ENCODE measurements at places on chromosomes 7 and 10. TPM values are rescaled to one million over a fixed set of nuclear protein-coding genes. Genes with fewer than 3 reads are reported as not detected.

- no peak for DNase-seq
These were observed 11.1 kb upstream of the ZNF282 start for GRCh38 chr7:149184274-149184673.

DNA sequence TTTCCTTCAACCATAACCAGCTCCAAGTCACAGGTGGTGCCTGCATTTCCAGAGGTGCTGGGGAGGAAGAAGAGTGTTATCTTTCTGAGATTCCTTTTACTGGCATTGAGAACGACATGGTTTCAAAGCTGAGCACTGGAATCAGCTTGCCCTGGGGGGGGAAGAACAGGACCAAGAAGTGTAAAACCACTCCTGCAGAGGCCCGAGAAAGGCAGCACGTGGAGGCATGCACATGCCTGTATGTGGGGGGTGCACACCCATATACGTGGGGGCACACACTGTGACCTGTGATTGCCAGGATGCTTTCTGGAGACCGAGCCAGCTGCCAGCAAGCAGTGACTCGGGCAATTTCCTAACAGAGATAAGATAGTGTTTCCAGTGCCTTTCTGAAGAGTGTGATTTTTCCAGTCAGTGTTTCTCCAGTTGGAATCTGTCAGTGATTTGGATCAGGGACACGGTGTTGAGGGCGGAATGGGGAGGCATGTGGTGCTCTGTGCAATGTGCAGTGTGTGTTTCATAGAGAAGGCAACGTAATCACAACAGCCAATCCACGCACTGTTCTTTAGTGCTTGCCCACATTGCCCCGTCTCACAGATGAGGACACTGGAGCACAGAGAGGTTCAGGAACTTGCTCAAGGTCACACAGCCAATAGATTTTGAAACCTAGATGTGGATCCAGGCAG, 4.2 kb downstream of the LRRC27 start:
- DNase-seq = no peak

GRCh38 chr7:18123508-18124239, 96.0 kb upstream of the PRPS1L1 start:
- DNase-seq = no peak

DNA sequence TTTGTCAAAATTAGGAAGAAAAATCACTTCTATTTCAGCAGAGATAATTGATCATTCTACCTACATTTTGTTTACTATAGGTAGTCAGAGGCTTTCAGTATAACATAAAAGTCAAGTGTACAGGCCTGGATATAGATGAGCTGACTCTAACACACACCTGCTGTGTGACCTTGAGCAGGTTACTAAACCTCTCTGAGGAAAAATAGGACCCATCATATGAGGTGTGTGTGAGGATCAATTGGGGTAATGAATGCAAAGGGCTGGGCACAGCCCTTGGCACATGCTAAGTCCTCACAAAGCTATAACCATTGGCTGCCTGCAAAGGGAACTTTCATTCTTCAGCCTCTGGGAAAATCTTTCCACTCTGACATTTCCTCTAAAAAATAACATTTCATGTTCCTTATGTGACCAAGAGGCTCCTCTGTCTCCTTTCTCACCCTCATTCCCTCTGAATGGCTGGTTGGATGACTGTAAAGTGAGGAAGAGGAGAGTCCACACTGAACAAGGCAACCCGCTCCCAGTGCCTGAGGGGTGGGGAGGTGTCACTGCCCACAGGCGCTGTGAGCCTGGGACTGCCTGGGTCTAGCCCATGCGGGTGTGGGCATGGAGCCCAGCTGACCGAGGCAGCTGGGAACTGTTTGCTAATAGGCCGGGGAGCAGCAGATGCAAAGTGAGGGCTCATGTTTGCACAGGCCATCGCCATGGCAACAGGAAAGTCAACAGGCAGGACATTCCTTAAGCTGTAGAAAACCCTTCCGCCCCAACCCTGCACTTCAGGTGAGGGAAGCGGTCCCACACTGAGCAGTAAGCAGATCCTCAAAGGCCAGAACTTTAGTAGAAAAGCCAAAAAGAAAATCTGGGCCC, 36.8 kb downstream of the MYOF start:
- DNase-seq = peak; percentile 94

DNA sequence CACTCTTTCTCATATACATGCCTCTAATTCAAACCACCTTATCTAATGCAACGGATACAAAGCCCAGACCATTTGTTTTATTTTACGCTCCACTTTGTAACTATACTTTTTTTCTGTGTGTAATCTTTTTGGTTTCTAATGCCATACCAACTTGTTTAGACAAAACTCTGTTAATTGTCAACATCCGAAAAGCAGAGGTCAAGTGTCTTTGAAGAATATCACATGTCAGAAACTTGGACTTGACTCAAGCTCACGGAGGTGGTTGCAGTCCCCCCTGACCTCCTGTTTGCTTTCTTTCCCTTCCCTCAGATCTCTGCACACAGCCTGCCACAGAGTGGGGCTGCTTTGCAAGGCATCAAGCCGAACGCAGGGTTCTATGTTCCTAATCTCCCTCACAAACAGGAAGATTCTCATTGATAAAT, 698.9 kb downstream of the PARD3 start:
- no peak for DNase-seq

GRCh38 chr10:77562742-77563141, 74.9 kb downstream of the KCNMA1 start:
- no peak for DNase-seq

DNA sequence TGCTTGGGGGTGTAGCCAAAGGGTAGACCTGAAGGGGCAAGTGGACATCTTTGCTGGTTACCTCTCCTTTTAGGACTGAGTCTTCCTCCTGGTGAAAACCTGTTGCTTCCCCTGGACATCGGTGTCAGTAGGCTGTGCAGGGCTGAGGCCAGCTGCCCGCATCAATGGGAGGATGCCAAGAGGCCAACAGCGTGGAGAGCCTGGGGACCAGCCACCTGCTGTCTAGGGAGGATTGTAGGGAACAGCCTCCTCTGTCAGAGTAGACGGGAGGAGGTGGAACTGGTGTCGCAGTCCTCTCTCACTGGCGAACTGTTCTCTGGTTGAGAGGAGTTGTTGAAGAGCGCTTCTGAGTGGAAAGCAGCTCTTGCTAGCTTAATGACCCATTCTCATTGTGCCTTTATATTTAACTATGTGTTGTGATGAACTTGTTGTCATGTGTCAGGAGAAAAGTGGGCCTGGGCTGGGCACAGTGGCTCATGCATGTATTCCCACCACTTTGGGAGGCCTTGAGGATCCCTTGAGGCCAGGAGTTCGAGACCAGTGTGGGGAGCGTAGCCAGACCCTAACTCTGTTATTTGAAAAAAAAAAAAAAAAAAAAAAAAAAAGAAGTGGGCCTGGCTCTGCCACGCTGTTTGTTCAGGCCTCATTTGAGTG, 1.8 kb downstream of the SUFU start:
- no peak for DNase-seq

- DNase-seq = no peak
These were observed 105.7 kb upstream of the INHBA start for GRCh38 chr7:41808541-41808940.

- DNase-seq = peak; percentile 1
These were observed 305.9 kb upstream of the RNF32 start for GRCh38 chr7:156334636-156335035.

DNA sequence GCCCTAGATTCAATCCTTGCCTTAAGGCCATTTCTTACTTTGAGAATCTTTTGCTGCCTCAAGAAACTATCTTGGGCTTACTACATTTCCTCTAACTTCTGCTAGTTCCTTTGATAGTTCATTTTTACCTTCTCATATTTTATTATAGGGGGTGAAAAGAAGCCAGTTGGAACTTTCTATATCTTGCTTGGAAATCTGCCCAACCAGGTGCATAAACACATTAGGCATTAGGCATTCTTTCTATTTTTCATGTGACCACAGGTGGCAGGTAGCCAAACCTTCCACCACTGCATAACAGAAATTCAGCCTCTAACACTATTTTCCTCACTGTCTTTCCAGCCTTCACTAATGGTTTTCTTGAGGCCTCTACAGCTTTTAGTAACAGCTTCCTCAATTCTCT, 300.0 kb upstream of the SP8 start:
- DNase-seq = no peak

- DNase-seq = no peak
These were observed 428.6 kb downstream of the DPP6 start for GRCh38 chr7:154480817-154481216.

DNA sequence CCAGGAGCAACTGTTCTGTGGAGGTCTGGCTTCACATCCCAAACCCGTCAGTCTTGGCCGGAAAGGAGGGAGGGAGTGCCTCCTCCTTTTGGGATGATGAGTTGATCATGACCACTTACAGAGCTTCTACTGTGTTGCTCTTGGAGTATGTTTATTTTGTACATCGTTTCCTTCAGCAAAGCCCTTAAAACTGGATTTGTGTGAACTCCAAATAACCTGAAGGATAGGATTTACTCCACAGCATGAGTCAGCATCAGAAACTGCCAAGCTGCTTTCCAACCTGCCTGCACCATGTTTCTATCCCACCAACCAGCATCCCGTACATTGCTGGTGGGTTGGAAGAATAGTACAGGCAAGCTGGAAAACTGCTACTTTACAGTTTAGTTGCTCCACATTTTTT, 3.5 kb downstream of the CCDC201 start:
- no peak for DNase-seq

DNA sequence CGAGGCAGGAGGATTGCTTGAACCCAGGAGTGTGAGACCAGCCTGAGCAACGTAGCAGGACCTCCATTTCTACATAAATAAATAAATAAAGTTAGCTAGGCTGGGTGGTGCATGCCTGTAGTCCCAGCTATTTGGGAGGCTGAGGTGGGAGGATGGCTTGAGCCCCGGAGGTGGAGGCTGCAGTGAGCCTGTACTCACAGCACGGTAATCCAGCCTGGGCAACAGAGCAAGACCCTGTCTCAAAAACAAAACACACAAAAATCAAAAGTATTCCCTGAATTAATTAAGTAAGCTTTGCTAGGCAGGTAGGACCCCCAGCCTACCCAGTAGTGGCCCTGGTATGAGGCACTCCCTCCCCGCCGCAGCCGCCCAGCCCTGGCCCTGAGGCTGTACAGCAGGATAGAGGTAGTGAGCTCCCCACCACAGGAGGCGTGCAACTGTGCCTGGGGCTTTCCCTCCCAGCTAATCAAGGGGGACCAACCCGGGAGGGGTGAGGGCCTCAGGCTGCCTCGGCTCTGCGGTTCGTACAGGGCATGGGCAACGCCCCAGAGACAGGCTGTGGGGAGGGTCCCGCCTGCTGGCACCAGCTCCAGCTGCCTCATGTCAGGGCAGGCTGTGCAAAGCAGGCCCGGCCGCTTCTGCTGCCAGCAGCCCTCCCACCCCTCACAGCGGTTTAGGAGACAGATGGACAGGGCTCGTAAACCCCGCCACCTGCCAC, 1.0 kb upstream of the CYP2W1 start:
- DNase-seq = no peak

- DNase-seq = peak; percentile 82
These were observed at the start of gene ZNF37A for GRCh38 chr10:38094158-38094926. TSS of gene ZNF37A (plus strand) at chr10:38094337. CDS start at chr10:38096618, 2,281 bp downstream.

DNA sequence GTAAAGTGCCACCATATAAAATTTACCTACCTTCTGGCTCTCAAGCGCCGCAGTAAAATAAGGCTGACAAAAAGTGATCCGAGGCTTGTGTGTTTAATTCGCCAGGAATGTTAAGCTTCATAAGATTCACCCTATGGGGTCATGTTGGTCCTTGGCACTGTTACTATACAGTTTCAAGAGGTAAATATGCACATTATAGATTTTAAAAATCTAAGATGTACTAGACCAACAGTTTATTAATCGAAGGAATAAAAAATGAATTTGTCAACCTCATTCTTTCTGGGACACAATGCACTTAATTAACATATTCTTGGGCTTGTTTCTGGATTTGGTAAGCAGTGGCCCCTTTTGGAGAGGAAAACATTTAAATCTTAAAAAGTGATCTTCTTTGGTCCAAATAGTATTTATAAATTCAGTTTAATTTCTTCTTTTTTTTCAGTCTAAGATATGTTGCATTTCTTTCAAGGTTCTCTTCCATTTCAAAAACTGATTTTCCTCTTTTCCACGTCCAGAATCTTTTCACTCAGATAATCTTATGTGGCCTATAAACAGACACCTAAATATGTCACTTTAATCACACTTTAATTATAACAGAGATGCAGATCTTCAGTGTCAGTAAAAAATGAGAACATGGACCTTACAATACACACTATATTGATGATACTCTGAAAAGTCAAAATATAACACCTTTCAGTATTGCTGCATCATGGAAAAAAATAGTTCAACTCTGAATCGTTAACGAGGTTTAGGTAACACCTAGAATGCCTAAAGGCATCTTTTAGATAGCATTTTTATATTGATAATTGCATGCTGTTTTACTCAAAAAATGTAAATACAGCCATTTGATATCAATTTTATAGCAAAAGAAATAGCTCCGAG, 3.8 kb upstream of the SKIDA1 start:
- DNase-seq = no peak

GRCh38 chr10:101776161-101776817, 375 bp upstream of the FGF8 start:
- DNase-seq = no peak

Gene SPAM1
- not detected for total RNA-seq

Gene NHLRC2
- total RNA-seq = 12.9 TPM

Gene SLC39A12
- not detected for total RNA-seq

Gene MPLKIP
- 82.1 TPM for total RNA-seq

Gene TRIM24
- 17.4 TPM for total RNA-seq

Gene FAM25C
- total RNA-seq = not detected

Gene GPR26
- not detected for total RNA-seq

Gene ICA1
- total RNA-seq = 9.6 TPM

Measured in epithelial cell of proximal tubule (primary cell).